Activated CD8-positive, alpha-beta memory T cell treated with anti-CD3 and anti-CD28 coated beads for 4 hours (primary cell): ENCODE measurements at places on chromosomes 4 and X.

DNA sequence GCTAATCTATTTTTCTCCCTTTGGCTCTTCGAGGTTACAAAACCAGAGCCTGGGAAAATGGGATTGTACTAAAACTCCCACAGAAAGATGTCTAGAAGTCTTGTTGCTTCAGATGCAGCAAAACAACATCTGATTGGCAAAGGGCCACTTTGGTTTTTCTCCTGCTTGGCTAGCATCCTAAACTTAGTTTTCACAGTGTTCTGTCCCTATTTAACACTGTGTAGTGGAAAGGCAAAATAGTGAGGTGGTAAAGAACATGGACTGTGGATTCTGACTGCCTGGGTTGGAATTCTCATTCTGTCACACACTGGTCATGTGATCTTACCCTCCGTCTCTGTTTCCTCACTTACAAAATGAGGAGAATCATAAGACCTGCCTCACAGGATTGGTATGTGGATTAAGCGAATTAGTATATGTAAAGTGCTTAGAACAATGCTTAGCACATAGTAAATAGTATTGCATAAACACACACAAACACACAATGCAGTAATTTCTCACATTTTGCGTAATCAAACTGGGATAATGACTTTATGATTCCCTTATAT lies 23.5 kb downstream of the TIGD2 start:
- DNase-seq = no peak

GRCh38 chrX:11143931-11144678 lies 33.0 kb downstream of the HCCS start:
- DNase-seq = peak; percentile 2

GRCh38 chr4:74772783-74773182 lies 21.5 kb downstream of the BTC start:
- no peak for DNase-seq

- no peak for DNase-seq
These were observed 496.0 kb upstream of the AGA start for GRCh38 chr4:177938226-177938625.

DNA sequence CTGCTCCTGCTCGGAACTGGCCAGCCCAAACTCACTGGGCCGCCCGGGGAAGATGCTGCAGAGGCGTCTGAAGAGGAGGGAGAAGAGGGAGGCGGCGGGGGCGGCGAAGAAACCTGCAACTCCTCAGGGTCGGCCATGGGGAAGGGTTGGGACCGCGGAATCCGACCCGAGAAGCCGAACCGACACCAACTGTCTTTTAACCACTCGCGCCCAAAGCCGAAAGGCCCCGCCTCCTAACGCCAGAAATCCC lies at the start of gene C4orf46:
Gene C4orf46, minus strand, starts transcription at position 223 of the 250 bp plus-strand sequence. Its CDS starts 86 bp downstream, at position 137.
- no peak for DNase-seq

GRCh38 chr4:182385897-182386296 lies 142.7 kb downstream of the TENM3 start:
- DNase-seq = no peak

DNA sequence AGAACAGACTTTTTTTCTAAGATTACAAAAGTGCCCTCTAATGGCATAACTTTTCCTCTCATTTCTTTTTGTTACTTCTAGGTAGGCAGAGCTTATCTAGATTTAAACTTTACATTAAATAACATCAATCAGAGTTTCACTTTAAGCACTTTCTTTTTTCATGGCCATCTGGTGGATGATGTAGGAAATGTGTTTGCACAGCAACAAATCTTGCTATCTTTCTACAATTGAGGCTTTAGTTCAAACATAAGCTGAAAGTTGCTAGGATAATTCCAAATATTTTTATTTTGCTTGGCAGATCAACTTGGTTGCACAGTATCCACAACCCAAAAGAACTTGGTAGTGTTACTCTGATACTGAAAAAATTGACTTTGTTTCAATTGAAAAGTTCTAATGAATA lies 22.0 kb downstream of the NDNF start:
- DNase-seq = no peak

GRCh38 chr4:110196871-110197528 lies 1.4 kb downstream of the ELOVL6 start:
- no peak for DNase-seq

GRCh38 chrX:10769696-10770619 lies 149.6 kb upstream of the MID1 start:
- DNase-seq = no peak

- no peak for DNase-seq
These were observed 5.7 kb downstream of the ARHGAP10 start for GRCh38 chr4:147737623-147738022.

- DNase-seq = no peak
These were observed 147.8 kb downstream of the GRIA3 start for GRCh38 chrX:123331859-123332258.

DNA sequence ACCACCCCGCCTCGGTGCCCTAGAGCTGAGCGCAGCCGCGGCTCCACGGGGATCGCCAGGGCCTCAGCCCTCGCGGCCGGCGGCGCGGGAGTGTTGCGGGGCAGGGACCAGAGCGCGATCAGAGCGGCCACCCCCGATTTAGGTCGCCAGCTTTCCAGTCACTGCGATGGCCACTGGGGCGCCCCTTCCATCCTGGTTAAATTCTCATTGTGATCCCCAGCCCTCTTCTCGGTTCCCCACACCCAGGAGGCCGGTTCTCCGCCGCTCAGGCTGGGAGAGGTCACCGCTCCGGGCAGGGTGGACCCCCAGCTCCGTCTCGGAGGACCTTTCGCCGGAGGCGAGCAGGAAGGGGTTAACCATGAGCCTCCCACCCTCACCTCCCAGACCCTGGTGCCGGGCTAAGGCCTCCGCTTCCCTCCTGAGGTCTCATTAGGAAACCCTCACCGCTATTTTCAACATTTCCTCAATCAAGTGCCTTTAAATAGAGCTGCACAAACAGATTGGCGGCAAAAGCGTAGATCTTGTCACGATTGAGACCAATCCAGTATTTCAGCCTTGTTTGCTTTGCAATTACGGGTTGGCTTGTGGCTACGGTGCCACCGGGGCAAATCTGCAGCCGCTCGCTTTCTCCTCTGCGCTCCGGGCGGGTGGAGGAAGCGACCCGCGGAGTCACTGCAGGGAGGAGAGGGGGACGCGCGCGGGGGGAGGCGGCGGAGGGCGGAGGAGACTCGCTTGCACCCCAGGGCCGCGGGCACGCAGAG lies 8.3 kb upstream of the HAND2 start:
- DNase-seq = no peak

DNA sequence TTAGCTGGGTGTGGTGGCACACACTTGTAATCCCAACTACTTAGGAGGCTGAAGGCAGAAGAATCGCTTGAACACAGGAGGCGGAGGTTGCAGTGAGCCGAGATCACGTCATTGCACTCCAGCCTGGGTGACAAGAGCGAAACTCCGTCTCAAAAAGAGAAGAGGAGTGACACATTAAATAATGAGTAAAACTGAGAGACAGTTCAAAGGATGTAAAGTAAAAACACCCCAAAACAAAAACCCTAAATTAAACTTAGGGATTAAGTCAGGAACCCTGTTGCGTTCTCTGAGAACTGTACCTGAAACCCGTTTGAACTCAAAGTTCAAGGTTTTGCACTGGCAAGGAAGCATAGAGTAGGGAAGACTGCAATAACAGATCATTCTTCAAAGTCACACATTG lies 141.7 kb downstream of the BRWD3 start:
- DNase-seq = no peak

DNA sequence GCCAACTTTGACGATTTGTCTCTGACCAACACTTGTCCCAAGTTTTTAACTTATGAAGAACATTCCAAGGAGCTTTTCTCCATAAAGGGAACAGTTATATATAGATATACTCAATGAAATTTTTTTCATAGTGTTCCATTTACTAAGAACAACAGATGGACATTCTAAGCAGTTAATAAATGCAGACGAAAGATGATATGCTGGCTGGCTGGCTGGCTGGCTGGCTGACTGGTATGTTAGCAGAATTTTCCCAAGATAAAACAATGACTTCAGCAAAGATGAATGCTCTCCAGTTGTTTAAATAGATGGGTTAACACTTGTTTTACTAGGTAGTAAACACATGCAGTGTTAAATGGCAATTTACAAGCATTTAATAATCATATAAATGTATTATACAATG lies 62.2 kb downstream of the SPANXN3 start:
- DNase-seq = no peak

DNA sequence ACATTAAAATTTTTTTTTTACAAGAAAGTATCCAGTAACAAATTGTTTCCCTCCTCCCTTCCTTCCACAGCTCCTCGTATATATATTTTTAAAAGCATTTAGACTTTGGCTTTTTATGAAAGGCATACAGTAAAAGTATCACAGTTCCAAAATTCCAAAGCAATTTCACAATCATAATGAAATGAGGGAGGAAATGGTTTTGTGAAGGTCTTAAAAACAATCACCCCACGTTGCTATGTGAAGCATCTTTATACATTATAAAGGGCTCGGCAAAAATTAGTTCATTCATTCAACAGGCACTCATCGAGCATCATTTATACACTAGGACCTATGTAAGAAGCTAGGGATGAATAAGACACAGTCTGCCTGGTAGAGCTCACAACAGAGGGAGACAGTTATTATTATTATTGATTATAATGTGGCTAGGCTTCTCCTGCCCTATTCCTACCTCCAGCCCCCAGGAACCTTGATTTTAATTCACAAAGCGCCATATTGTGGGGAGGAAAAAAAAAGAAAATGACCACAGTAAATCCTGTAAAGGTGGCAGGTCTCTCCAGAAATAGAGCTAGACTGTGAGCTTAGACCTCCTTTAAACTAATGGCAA lies 239.9 kb downstream of the MAML3 start:
- DNase-seq = no peak

- no peak for DNase-seq
These were observed 26.9 kb downstream of the HOPX start for GRCh38 chr4:56654238-56654632.

DNA sequence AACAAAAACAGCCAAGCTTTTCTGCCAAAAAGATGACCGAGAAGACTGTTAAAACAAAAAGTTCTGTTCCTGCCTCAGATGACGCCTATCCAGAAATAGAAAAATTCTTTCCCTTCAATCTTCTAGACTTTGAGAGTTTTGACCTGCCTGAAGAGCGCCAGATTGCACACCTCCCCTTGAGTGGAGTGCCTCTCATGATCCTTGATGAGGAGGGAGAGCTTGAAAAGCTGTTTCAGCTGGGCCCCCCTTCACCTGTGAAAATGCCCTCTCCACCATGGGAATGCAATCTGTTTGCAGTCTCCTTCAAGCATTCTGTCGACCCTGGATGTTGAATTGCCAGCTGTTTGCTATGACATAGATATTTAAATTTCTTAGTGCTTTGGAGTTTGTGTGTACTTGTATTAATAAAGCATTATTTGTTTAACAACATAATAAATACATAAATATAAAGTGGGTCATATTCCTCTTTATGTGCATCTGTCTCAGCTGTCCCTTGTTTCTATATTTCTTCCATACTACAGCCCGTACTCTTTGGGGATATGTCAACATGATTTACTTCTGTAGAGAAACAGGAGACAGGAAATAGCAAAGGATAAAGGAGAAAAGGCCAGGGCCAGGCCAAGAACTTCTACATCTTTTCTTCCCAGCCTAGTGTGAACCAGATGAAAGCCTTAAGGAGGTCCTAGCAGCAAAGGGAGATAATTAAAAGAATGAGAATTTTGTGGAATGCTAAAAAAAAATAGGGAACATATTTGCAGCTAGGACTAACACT lies 667 bp downstream of the PTTG2 start:
- DNase-seq = no peak

DNA sequence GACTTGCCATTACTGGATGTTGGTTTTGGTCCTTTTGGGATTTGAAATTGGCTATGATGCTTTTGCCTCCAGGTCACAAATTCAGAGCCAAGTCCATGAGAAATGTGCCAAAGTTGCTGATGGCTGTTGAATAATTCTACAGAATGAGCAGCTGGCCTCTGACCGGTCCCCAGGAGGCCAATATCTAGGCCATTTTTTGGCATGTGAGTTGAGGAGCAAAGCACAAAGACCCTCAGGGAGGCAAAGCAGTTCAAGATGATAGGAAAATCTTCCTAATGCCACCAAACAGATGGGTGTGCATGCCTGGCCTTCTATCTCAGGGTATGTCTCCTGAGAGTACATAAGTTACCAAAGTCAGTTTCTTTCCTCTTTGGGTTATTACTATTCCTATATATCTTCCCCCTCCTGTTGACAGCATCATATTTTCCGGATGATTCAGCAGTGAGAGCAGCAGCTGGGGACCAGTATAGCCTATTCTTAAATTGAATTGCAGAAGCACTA lies 44.4 kb downstream of the SEL1L3 start:
- DNase-seq = no peak

GRCh38 chr4:48905363-48906015 lies 1.1 kb downstream of the OCIAD2 start:
- no peak for DNase-seq

- no peak for DNase-seq
These were observed 27.4 kb downstream of the TMPRSS11B start for GRCh38 chr4:68218044-68218443.

DNA sequence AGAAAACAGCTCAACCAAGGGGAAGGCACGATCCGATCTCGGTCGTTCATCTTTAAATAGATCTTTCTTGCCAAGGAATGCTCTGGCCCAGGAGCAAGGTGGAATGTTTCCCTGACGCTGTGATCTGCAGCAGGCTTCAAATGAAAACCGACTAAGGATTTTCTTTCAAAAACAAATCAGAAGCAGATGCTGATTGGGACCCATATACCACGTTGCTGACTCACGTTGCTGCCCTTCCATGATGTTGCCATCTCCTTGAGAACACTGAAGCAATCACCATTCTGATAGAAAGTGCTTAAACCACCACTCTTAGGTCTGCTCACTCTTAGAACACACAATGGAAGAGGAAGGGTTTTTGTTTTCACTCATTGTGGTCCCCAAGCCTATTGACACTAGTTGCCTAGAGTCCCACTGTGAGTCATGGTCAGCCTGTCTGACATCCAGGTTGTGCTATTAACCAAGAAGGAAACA lies 26.1 kb downstream of the LAMTOR3 start:
- DNase-seq = no peak

GRCh38 chr4:174352061-174352819 lies 68.5 kb downstream of the CEP44 start:
- no peak for DNase-seq

DNA sequence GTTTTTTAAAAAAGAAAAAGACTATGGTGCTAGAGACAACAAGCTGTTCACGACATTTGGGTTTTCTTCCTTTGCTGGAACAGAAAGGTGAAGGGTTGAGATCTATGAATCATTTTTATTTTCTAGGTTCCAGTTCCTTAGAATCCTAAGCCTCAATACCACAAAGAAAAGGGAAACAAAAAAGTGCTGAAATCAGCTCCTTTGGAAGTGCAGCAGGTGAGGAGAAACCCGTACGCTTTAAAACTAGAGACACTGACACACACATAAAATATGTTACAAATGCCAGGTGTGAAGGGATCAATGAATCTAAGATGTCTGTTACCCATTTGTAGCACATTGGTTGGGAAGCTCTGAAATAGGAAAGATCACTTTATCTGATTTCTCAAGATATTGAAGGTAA lies 125.2 kb downstream of the AREG start:
- no peak for DNase-seq

DNA sequence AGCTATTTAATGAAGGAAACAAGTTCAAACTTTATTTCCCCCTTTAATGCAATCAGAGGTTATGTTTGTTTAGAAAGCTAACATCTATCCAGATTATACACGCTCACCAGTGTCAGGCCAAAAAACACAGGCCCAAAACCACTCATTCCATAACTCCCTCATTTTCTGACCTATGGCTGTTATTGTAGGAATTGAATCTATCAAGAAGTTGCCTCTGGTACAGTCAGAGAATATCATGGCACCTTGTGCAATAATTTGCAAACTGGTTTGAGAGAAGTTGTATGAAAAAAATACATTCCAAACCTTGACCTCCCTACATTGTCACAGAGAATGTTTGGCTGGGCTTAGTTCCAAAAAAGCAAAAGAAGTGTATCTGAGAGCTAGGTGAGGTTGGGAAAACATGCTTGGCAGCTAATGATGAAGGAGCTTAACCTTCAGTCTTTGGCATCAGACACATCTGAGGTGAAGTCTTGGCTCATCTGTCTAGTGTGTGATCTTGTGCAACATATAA lies 591.0 kb downstream of the ANKRD50 start:
- no peak for DNase-seq
